ENCODE measurements at places on chromosomes 6 and 20.

DNA sequence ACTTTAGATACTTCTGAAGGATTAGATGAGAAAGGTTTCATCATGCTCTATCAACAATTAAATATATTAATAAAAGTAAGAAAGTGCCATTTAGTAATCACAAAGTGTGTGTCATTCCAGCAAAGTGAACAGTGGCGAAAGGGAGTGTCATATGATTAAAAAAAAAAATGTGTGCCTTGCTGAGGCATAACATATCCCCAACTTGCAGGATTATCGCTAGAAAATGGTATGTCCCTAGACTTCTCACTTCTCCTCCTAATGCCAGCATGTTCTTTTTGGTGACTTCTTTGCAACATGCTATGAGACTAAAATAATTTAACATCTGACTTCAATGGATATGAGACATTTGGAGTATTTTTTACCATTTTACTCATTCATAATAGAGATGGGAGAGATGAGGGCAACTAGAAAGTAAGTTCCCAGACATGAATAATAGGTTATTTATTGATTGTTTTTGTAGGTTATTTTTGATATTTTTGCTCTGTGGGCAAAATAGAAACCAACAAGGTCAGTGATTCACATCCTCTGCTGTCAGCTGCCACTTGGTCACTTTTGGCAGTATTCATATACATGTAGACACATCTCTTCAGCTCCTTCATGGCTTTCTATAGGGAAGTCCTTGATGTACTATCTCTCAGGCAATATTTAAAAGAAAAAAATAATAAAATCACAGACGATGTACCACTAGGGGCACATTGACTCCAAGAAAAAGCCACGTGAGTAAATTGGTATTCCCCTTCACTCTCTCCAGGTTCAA, 370.1 kb downstream of the BMP2 start:
- DNase-seq = no peak

DNA sequence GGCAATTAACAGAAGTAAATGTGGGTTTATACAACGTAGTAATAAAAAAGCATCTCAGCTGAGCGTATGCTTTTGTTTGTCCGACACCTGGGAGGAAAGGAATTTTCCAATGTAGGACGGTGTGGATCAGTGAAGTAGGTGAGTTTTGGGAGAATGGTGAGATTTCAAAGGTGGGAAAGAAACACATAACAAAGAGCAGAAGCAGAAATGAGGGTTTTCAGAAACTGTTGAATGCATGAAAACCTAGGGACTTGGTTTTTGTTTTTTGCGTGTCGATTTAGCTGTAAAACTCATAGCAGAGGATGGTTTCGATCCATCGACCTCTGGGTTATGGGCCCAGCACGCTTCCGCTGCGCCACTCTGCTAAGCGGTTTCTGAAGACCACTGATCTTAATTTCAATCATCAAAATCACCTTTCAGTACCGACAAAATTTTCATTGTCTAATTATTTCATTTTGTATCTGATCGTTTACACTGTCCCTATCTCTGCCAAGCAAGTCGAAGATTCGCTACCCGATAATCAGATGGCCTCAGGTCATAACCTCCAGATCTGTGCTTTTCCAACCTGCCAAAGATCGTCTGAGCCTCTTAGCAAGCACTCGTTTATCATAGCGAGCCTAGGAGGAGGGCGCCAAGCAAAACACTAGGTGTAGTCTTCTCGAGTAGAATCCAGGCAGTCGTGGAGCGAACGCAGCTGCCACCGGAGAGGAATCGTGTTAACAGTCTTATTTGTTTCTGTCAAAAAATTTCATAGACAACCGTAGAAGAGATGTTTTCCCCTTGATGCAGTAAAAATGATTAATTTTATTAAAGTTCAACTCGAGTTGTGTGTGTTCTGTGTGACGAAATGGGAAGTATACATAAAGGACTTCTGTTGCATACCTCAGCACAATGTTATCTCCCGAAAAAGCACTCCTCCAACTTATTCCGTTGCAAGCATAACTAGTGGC, 20.9 kb upstream of the POM121L2 start:
- DNase-seq = no peak

- DNase-seq = no peak
These were observed 407.1 kb upstream of the JAG1 start for GRCh38 chr20:11080781-11081377.

DNA sequence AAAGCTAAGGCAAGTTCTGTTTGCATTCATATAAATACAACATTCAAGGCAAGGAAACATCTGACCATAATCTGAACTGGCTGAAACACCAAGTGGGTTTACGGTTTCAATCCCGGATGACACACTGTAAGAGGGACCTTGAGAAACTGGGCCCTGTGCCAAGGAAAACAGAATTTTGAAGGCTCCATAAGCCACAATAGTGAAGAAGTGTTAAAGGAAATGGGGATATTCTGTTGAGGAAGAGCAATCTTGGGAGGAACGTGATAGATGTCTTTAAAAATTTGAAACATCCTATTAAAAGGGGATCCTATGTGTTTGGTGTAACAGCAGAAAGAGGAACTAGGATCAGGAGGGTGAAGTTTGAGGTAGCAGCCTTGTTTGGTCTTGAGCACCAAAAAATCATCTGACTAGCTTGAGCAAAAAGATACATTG, 82.4 kb upstream of the TAB2 start:
- DNase-seq = no peak

DNA sequence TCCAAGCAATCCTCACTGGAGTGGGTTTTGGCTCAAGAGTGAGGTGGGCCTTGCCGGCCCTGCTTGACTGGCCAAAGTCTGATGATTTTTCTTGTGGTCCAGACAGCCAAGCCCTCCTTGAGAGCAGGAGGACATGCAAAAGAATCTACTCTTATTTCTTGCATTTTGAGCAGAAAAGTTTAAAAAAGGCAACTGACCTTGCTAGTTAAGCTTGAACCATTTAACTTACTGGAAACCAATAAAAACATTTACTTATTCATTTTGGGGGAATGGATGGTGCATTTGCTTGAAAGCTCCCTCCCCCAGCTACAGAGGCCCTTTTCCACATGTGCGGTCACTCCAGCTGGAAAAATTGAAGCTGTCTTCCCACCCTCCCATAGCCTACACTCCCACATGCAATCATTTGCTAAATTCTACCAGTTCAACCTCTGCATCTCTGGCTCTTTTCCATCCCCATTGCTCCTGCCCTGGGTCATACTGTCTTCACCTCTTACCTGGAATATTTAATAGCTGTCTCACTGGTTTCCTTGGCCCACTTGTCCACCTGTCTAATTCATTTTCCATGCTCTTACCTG, 527.9 kb downstream of the DHX35 start:
- no peak for DNase-seq

DNA sequence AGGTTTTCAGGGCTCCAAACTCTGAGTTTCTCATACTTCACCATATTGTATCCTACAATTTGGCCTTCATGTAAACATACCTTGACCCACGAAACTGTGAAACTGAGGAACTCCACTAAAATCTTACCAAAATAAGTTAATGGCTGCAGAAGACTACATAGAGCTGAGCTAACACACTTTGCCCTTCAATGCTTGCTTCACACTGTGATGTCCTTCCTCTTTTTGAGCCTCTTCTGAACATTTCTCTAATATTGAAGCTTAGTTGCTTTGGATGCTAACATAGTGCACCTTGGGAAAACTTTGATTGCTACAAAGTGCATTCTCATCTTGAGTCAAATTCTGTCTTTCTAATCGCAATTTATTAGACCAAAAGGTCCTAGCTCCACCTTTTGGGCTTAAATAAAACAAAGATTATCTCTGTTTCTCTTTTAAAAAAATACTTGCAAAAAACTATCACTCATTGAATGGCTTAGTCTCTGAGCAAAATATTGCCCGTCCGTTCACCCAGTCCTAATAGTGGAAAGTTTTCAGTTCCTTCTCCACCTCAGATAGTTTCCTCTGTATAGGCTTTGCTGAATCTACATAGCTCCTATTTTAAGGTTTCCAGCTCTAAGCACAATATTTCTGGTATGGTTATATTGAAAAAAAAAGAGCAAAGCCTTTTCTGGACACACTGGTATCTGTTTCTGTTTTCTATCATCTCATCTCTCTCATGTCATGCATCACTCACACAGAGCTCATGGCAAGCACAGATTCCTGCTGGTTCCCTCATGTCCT, 494.6 kb downstream of the RFPL4B start:
- no peak for DNase-seq

GRCh38 chr20:49349078-49349477, 71.2 kb upstream of the ZNFX1 start:
- DNase-seq = no peak

DNA sequence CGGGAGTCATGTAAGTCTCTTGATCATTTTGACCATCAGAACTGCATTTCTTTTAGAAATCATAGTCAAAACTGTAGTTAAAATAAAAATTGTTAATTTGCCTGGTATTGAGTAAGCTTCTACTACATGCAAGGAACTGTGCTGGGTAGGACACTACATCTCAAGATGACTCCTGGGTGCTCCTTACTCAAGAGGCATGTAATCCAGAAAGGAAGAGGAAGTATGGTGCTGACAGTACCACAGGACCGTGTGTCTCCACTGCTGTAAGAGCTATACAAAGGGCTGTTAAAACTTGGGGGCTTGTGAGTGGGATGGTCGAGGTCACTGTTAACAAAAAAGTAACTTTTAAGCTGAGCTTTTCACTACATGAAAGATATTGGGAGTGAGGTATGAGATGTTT, 508.3 kb upstream of the SOX4 start:
- no peak for DNase-seq

GRCh38 chr6:137237413-137238170, 18.4 kb upstream of the IFNGR1 start:
- DNase-seq = no peak

DNA sequence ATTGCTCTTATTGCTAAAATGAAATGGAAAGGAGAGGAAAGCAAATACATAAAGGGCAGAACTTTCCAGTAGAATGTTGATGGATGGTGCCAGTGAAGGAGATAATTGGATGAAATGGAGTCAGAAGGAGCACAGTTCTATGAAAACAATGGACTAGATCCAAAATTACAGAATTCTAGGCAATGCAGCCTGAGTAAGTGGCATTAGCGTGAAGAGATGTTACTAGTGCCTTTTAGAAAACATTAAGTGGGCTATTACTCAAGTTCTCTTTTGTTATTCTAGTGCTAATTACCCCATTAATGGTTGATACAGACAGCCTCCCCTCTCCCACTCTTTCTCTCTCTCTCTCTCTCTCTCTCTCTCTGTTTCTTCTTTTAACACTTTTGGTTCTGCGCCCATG, 209.5 kb upstream of the RGS17 start:
- DNase-seq = no peak

DNA sequence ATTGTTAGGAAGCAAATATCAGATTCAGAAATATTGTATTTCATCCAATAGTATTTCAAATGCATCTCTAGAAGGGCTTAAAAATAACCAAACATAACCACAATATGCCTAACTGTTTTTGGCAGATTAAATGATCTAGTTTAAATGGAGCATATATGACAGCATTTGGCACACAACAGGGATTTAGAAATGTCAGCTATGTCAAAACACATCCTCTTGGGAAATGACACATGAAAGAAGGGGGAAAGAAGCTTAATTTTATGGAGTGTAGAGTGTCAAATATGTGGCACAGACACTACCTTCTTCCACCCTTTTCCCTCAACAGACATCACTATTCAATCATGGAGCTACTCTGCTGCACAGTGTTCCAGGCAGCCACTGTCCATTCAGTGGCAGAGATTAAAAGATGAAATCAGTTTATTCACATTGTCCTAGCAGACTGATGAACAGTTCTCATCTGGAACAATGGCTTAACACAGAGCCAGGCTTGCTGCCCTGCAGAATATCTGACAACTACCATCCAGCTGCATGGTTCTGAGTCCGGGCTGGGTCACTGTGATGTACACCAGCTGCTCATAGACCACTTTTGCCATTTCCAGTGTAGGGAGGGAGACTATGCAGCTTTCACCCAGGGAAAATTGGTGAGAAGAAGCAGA, 349.8 kb downstream of the DHX35 start:
- no peak for DNase-seq

- DNase-seq = no peak
These were observed 118.4 kb upstream of the SLC2A12 start for GRCh38 chr6:134170844-134171243.

DNA sequence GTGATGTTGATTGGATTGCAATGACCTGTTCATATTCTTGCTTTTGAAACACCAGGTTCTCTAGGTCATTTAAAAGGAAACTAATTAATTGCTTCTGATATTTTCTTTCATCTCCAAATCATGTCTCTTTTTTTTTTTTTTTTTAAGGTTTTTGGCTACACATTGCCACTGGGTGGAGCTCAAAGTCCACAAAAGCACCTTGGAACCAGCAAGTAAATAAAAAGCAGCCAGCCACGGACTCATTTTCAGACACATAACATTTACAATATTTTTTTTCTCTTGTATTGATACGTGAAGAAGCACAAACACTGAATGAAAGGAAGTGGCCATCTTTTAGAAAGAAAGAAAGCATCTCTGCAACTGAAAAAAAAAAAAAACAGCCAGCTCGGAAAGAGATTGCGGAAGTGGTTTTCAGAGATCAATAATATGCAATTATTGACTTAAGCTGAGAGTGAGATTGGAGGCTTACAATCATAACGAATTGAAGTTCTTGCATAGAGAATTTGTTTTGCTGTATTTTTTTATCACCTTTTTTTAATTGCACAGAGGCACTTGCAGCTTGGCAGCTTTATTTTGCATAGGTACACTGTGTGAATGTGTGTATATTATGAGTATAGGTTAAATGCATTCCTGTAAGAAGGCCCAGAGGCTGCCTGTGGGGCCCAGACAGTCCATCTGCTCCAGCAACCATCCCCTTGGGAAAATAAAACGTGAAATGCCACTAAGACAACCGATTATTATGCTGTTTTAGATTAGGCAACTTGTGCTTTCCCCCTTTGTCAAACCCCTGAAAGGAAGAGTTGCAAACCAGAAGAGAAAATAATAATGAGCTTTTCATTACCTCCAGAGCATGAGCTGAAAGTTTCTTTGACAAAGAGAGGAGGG, 28.2 kb downstream of the CGA start:
- DNase-seq = no peak

- DNase-seq = no peak
These were observed 49.2 kb downstream of the RNGTT start for GRCh38 chr6:88914180-88914579.

DNA sequence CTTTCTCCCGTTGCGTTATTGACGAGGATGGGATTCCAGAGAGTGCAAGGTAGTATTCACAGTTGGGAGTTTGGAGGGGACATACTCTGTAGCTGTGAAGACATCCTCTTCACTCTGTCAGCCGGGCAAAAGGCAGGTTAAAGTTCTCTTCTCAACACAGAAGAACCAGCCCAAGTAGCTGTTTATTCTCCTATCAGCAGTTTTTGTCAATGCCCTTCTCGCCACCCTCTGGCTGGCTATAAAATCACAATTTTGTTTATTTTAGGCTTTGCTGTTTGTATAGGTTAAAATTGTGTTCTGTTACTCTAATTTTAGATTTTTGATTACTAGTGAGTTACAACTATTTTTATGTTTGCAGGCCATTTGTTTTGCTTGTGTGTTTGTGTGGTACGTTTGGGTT, 37.9 kb upstream of the MAS1 start:
- no peak for DNase-seq

DNA sequence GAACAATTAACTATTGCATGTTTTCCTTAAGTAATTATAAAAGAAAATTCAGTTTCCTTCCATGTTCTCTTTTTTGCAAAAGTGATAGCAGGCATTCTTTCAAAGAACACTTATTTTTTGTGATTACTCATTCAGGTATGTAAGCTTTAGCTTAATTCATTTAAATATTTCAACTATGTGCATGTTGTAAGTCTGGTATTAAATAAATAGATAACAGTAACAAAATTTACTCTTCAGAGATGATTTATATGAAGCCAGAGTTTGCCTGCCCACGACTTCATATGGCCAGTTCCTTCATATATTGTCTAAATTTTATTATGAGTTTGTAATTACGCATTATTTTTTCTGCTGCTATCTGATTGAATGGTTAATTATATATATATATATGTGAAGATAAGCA, 110.9 kb downstream of the ADGRG6 start:
- DNase-seq = no peak

All from CMK (cell line).